HFFc6 (cell line): ENCODE measurements at places on chromosomes 11 and 22. TPM values are rescaled to one million over a fixed set of nuclear protein-coding genes. Genes with fewer than 3 reads are reported as not detected.

TMPRSS13 gene
- total RNA-seq, result not detected in 3 replicates

CARD10 gene
- total RNA-seq, result 5.3 to 5.5 TPM (median 5.4 TPM) in 3 replicates

NDUFA6 gene
- 69.5 to 75.2 TPM (median 71.0 TPM) in 3 replicates for total RNA-seq

PRR33 gene
- total RNA-seq, result not detected in 3 replicates

C11orf91 gene
- total RNA-seq, result 0.61 to 0.84 TPM (median 0.72 TPM) in 3 replicates

GLYATL2 gene
- total RNA-seq, result 0.12 to 0.32 TPM in 2 of 3 replicates, not detected in the other

CALCA gene
- total RNA-seq, result not detected in 3 replicates

SGSM1 gene
- total RNA-seq, result not detected in 3 replicates

PRG2 gene
- not detected in 3 replicates for total RNA-seq

- DNase-seq, result no peak
Measured at GRCh38 chr22:20034143-20034542, 13.2 kb downstream of the TANGO2 start.

DNA sequence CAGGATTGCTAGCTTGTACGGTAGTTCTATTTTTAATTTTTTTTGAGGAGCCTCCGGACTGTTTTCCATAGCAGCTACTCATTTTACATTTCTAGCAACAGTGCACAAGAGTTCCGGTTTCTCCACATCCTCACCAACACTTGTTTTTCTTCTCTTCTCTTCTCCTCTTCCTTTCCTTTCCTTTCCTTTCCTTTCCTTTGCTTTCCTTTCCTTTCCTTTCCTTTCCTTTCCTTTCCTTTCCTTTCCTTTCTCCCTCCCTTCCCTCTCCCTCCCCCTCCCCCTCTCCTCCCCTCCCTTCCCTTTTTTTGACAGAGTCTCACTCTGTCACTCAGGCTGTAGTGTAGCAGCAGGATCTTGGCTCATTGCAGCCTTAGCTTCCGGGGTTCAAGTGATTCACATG lies 9.3 kb downstream of the WBP2NL start:
- DNase-seq, result no peak

DNA sequence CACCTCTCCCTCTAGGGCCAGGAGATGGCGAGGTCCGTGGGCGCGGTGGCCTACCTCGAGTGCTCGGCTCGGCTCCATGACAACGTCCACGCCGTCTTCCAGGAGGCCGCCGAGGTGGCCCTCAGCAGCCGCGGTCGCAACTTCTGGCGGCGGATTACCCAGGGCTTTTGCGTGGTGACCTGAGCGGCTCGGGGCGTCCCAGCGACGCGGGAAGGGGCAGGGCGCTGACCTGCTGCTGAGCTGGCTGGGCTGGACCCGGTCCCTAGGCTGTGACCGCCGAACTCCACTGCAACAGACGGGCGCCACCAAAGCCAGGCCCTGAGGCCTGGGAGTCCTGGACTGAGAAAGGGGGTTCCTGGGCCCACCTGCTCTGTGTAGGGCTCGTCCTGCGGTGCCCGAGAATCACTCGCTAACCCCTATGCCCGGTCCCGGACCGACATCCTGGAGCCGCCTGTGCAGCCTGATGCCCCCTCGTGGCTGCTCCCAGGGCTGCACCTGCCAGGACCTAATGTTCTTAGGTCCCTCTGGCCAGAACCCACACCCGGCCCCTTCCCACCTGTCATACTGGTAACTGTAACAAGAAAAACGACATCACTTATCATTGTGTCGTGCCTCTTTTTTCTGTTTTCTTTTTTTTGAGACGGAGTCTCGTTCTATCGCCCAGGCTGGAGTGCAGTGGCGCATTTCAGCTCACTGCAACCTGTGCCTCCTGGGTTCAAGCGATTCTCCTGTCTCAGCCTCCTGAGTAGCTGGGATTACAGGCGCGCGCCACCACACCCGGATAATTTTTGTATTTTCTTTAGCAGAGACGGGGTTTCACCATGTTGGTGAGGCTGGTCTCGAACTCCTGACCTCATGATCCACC lies 15.0 kb downstream of the RHOD start:
- no peak for DNase-seq

DNA sequence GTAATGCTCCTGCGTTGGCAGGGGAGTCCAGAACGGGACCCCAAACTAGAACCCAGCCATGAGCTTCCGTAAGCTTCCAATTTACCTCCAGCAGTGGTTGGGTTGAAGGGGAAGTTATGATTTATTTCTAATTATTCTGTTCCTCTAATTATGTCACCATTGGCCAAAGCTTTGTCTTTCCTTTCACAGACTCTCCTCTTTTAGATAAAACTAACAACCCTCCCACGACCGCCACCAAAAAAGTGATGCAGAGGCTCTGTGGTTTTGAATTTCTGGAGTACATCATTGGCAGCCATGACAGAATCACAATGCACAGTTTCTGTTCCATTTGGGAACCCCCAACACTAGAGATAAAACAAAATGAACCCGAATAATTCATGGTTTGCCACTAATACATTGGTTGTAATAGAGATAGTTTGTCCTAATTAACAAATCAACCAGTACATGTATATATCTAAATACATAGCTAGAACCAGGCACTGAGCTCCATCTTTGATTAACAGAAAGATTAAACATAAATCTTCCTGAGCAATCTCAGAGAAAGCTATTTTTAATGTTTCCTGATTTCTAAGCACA lies 64.3 kb downstream of the ETS1 start:
- no peak for DNase-seq

DNA sequence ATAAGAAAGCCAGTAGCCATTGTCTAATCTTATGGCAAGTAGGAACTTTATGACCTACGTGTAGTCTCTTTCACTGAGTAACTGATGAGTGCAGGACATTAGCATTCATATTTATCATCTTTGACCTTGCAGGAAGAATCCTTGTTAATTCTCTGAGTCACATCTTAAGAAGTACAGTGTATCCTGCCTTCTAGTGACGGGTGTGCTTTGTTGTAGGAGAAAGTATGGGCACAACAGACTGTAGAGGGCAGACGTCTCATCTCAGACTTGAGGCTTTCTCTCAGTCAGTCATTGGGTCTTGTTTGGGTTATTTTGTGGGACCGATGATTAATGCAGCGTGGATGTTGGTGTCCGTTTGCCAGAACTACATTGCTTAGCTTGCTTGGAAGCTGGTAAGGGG lies 6.8 kb downstream of the RNF214 start:
- peak; percentile 99 for DNase-seq

DNA sequence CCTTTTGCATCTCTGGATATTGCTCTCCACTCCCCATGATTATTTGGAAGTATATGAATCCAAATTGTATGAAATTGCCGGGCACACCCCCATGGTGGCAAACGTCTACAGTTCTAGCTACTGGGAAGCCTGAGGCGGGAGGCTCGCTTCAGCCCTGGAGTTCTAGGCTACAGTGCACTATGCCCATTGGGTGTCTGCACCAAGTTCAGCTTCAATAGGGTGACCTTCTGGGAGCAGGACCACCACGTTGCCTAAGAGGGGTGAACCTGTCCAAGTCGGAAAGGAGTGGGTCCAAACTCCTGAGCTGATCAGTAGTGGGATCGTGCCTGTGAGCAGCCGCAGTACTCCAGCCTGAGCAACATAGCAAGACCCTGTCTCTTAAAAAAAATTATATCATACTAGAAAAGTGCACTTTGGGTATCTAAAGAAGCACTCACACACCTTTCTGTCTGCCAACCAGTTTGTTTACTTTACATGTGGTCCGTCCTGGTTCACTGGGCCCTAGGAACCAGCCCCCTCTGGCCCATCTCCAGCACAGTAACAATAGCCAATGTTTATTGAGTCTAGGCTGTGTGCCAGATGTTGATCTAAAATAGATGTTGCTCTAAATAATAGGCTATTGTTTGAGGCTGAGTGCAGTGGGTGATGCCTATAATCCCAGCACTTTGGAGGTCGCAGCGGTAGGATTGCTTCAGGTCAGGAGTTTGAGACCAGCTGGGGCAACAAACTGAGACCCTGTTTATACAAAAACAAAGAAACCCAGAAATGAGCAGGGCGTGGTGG lies 16.4 kb upstream of the KAT5 start:
- DNase-seq, result no peak

DNA sequence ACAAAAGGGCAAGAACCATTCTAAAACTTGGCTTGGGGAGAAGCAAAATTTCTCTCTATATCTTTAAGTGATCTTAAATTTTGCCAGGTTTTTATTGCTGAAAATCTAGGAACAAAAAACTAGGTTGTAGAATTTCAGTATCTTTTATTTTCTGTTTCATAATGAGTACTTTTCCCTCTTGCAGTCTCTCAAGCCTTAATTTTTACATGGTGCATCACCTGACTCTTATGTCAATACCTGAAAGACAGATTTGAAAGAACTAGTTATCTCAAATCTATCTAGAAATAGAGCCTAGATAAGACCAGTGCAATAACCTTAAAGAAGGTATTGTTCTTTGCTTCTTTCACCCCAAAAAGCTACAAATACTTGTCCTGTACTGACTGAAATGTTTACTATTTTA lies 122.1 kb downstream of the TRIM44 start:
- no peak for DNase-seq

DNA sequence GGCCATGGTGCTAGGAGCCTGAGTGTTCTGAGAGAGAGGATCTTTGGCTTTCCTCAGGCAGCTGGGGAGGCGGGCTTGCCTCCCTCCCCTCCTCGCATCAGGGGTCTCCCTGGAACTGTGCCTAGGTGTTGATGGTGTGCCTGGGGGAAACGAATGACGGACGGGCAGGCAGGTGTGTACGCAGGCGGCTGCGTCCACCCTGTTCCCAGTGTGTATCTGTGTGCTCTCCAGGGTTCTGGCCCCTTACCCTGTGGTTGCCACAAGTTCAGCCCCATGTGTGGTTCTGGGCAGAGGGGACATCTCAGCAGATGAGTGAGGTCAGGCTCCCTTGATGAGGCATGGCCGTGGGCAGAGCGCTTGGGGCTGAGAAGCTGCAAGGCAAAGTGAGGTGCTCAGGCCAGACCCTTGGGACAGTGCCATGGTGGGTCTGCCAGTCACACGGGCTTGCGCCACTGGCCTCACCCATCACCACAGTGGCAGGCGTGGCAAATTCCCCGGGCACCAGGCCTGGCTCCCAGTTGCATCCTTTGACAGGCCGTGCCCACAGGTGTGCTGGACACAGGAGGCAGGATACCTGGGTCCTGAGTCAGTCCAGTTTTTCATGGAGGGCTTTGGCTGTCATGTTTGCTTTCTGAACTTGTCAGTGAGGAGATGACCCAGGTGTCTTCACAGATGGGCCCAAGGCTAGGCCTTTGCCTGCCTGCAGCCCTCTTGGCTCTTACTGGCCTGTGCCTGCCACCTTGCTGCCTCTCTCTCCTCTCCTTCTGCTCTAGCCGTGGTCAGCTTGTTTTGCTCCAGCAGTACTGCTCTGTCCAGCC lies 27.3 kb downstream of the GNAZ start:
- no peak for DNase-seq

GRCh38 chr22:34913826-34914225 lies 152.1 kb upstream of the ISX start:
- no peak for DNase-seq

DNA sequence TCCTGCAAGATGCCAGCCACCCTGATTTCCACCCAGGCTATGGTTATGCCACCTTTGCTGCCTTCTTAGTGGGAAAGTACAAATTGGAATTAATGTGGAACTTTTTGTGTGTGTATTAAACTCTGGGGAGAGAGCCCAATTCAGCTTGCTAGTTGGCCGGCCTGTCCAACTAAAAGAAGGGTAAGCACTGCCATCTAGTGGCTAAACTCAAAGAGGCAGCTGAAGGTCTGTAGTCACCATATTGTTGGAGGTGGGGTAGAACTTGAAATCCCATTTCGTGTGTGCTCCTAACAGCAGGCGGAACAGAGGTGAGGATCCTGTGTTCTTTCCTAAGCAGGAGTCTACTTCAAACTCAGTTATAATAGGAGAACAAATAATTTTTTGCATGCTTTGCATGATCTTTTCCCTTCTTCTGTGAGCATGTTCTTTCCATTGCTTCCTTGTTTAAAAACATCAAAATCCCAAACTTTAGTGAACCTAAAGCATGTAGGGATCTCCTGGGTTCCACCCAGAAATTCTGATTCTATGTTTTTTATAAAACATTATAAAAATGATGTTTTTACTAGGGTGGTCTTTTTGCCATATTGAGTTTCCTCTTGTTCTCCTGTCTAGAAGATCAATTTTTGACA lies 138.8 kb upstream of the SORL1-AS1 start:
- DNase-seq, result peak; percentile 75

DNA sequence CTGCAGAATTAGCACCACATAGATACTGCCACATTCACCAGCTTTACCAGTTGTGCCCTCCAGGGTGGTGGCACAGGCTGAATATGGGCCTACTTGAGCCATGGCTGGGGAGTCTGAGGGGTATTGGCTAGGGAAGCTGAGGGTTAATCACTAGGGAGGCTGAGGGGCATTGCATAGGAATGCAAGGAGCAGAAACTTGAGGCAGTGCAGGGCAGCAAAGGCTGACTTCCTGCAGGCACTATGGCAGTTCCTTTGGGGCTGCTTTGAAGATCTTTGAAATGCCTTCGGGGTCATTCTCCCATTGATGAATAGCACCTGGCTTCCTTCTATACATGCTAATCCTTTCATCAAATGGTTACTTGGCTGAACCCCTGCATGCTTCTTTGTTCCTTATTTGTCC lies 171.5 kb downstream of the RCN1 start:
- no peak for DNase-seq

DNA sequence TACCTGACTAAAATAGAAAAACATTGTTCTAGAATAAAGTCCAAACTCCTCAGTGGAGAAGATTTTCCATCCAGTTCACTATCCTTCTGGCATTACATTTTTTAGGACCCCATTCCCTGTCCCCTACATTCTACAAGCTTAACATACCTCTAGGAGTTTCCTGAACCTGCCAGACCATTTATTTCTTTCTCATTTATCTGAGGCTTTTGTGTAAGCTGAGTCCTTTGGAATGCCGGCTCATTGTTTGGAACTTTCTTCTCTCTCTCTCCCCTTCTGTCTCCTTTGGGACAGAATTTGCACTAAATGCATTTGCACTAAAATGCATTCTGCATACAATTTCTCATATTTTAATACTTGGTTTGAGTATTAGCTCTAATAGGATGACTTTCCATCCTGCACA lies 393.0 kb upstream of the ANO3 start:
- DNase-seq, result no peak

- DNase-seq, result no peak
Measured at GRCh38 chr11:127199306-127199801, 198.8 kb upstream of the KIRREL3 start.

DNA sequence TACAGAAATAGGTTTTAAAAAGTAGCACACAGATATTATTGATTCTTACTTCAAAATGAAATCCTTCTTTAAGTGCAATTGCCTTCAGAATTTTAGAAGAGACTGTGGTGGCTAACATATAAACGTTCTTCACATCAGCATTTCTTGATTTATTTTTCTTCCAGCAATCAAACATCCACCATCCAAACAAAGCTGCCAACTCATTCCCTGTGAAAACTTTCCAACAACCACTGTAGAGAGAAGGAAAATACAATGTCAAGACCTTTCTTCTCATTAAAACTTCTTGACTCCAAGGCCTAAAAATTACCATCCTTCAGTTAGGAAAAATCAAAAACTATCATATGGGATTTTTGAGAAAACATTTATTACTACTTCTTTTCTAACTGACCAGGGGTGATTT lies 34.0 kb upstream of the P4HA3 start:
- no peak for DNase-seq

GRCh38 chr11:48104568-48104924 lies 112.1 kb upstream of the OR4B1 start:
- no peak for DNase-seq

DNA sequence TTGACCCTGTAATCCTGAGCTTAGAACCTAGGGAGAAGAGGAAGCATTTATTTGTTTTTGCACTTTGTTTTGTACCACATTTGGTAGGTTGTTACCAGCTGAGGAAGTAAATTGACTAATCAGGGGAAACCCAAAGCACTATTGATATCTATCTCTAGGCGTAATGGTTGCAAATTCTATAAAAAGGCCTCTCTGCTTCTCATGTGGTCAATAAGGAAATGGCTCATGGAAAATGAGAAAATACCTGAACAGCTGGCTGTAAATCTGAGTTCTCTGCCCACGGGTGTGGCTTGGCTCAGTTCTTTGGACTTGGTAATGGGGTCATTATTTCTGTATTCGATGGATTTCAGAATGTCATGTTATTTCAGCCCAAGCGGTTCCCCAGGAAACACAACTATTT lies 42.4 kb downstream of the BARX2 start:
- DNase-seq, result no peak
